Heart right ventricle (tissue), 16 donors: ENCODE measurements at places on chromosomes 11 and 22. TPM values are rescaled to one million over a fixed set of nuclear protein-coding genes. Genes with fewer than 3 reads are reported as not detected.

Gene GGTLC3
- not detected for total RNA-seq

Gene BBOX1
- total RNA-seq = not detected

Gene BIRC2
- total RNA-seq = 39.7 TPM

Gene MS4A7
- total RNA-seq = 11.0 TPM

Gene CLTCL1
- 10.2 TPM for total RNA-seq
